Activated CD4-positive, alpha-beta T cell treated with anti-CD3 and anti-CD28 coated beads, Interleukin-2, amount 10 ng/mL, durations not matched to agents 24 days and 14 days (primary cell): ENCODE measurements at places on chromosomes 3 and 15.
A peak's percentile ranks its signal among the peaks of the same experiment; 100 is the strongest.

GRCh38 chr3:171122240-171122639, 95.7 kb upstream of the SLC2A2 start:
- no peaks in the 10 kb centered on the region for H3K4me1 ChIP-seq
- peaks cover 69% of the 10 kb centered on the region for H3K36me3 ChIP-seq
- DNase-seq = no peak
- no peaks in the 10 kb centered on the region for H3K27me3 ChIP-seq

DNA sequence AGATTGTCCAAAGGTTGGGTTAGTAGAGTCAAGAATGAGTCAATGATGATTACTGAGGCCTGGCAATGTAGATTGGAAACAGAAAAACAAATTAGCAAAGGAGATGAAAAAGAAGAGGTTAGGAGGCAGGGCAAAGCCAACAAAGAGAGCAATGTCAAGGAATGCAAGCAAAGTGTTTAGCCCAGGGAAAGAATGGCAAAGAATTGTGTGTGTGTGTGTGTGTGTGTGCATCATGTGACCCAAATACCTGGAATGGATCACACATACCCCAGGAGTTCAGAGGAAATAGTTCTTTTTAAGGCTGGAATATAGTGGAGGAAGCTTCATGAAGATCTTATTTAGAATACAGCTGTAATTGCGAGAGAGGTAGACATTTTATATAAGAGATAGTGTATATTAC, 831.7 kb upstream of the ARPP21 start:
- no peak overlapping the region for H3K4me3 ChIP-seq
- no peaks in the 10 kb centered on the region for H3K27me3 ChIP-seq

DNA sequence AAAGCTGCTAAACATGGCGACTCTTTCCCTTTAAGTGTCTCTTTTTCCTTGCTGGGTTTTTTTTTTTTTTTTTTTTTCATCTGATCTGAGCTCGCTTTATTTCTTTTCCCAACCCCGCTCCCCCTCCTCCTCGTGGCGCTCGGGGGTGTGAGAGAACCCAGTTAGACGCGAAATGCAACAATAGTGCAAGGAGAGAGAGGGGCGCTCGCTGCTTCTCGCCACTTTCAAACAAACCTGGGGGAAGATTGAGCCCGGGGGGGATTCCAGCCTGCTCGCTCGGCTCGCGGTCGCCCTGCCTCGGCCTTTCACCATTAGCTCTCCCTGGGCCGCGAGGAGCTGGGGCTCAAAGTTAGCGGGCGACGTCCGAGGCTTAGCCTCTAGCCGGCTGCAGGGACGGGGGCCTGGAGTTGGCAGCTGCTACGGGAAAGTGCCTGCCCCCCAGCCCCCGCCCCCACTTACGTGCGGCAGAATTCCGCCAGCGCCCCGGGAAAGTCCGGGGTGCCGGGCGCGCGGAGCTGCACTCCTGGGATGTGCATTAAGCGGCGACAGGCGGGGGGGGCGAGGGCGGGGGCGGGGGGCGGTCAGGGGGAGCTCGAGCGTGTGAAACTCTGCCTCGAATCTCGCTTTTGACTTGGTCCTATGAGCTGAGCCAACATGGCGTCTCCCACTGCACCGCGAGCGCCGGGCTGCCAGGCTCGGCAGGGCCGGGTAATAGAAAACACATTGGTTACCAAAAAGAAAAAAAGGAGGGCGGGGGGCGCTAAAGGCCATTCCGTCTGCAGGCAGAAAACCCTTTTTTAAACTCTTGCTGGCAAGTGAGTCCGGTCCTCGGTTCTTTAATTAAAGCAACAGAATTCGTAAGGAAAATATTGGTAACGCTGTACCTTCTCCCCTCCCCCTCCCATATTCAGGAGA, 10.4 kb downstream of the NR2F2 start:
- DNase-seq = peak; percentile 53
- H3K4me3 ChIP-seq = no peak overlapping the region
- peaks cover 6% of the 10 kb centered on the region for H3K36me3 ChIP-seq
- H3K4me1 ChIP-seq = peaks cover 2% of the 10 kb centered on the region
- peak overlapping the region; percentile 22 for H3K27ac ChIP-seq

DNA sequence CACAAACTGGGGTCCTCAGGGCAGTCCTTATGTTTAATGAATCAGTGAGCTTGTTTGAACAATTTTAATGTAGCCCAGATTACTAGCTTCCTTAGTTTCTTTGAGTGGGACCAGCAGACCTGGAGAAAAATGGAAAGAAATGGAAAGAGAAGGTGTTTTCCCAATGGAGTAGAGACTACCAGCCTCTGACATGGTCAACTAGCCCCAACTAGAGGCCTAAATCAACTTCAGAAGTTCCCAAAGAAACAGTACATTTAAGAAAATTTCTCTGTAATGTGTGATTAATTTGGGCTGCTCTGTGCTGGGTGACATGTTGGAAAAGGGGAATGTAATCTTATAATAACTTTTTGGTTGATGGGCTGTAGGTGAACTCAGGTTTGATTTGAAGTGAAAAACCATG, 310.9 kb downstream of the MFSD1 start:
- H3K27me3 ChIP-seq = no peaks in the 10 kb centered on the region
- H3K4me3 ChIP-seq = no peak overlapping the region
- no peak overlapping the region for H3K27ac ChIP-seq
- no peaks in the 10 kb centered on the region for H3K4me1 ChIP-seq

DNA sequence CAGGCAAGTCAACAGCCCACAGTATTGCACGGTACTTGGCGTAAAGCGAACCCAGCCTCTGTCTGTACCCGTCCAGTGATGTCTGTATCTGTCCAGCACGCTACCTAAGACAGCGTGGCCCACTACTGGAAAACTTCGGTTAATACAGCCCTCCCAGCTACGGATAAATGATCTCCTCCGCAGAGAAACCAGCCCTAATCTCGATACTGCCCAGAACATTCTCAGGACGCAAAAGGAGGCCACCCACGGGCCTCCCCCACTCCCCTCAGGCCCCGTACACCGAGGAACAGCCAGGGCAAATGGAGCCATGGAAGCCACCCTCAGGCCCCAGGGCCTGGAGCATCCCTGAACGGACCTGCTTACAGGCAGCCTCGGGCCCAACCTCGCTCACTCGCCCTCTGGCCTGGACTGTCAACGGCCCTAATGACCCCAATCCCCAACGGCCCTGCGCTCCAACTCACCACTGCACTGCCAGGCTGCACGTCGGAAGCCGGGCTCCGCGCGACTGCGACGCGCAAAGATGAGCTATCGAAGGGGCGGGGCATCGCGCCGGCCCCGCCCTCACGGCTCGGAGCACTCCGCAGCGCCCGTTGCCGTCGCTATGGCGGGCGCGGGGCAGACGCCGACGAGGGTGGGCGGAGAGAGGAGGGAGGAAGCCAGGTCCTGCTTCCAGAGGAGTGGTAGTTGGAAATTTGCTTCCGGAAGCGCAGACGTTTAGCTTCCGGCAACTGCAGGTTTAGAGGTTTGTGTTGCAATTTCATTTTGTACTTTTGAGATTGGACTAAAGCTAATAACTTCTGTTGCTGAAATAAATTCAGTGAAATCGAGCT, at the start of gene SKIC8:
Gene SKIC8, minus strand, starts transcription at position 509 of the 830 bp plus-strand sequence. CDS start 3,923 bp downstream, outside the sequence.
- peak; percentile 98 for DNase-seq
- peaks cover 9% of the 10 kb centered on the region for H3K36me3 ChIP-seq
- H3K4me1 ChIP-seq = peaks cover 22% of the 10 kb centered on the region

GRCh38 chr15:91867581-91868026, 14.1 kb downstream of the SLCO3A1 start:
- no peak overlapping the region for H3K27ac ChIP-seq
- H3K4me1 ChIP-seq = peaks cover 51% of the 10 kb centered on the region
- peaks cover 12% of the 10 kb centered on the region for H3K36me3 ChIP-seq
- peak overlapping the region; percentile 24 for H3K4me3 ChIP-seq

DNA sequence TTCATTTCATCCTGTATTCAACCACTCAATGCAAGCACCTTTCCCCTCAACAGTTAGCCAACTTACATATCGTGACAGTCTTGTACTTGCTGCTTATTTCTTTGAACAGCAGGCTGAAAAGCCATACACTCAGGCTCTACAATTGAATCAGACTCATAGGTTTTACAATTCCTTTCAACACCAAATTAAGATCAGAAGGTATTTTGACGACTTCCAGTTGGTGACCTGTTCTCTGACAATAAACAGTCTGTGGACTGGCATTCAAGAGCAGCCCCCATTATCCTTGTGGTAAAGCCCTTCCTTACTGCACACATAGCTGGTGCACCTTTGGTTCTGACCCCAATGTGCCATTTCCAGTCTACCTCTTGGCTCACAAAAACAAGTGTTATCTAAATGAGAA, 140.0 kb upstream of the MB21D2 start:
- H3K36me3 ChIP-seq = no peaks in the 10 kb centered on the region
- H3K4me1 ChIP-seq = no peaks in the 10 kb centered on the region
- H3K27ac ChIP-seq = no peak overlapping the region

- H3K4me1 ChIP-seq = peaks cover 18% of the 10 kb centered on the region
- no peak overlapping the region for H3K4me3 ChIP-seq
- no peak for DNase-seq
- H3K27ac ChIP-seq = no peak overlapping the region
- H3K27me3 ChIP-seq = no peaks in the 10 kb centered on the region
Measured at GRCh38 chr3:188231456-188231855, 77.5 kb downstream of the LPP start.

DNA sequence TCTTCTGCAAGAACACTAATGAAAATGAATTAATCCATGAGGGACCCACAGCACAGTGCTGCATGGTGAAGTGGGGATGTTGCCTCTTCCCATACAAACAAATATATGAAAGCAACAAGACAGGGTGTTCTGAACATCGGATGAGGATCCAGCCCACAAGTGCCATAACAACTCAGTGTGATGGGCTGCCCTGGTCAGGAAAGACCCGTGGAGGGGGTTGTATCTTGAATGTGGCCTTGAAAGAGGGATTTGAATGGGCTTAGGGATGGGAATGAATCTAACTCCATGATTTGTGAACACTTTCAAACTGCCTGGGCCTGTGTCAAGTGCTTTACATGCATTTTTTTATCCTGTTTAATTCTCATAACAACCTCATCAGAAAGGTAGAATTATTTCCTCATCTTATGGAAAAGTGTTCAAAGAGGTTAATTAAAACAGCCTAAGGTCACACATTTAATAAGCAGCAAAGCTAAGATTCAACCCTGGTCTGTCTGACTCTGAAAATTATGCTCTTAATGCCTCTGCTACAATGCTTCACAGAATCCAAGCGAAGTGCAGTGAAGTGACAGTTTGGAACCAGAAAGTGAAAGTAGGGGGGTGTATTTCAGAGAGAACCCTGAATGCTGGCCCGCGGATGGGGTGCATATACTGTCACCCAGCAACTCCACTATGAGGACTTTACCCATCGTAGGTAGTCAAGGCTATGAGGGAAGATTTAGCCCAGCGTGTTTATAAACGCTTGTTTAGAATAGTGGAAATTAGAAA, 65.6 kb upstream of the HEG1 start:
- H3K4me3 ChIP-seq = peak overlapping the region; percentile 12
- H3K4me1 ChIP-seq = peaks cover 51% of the 10 kb centered on the region
- H3K27ac ChIP-seq = peak overlapping the region; percentile 30
- DNase-seq = peak; percentile 81
- peaks cover 2% of the 10 kb centered on the region for H3K27me3 ChIP-seq
- peaks cover 3% of the 10 kb centered on the region for H3K36me3 ChIP-seq

GRCh38 chr3:46112296-46112695, 85.0 kb upstream of the XCR1 start:
- no peak overlapping the region for H3K4me3 ChIP-seq
- peaks cover 12% of the 10 kb centered on the region for H3K36me3 ChIP-seq
- no peaks in the 10 kb centered on the region for H3K27me3 ChIP-seq
- DNase-seq = no peak

DNA sequence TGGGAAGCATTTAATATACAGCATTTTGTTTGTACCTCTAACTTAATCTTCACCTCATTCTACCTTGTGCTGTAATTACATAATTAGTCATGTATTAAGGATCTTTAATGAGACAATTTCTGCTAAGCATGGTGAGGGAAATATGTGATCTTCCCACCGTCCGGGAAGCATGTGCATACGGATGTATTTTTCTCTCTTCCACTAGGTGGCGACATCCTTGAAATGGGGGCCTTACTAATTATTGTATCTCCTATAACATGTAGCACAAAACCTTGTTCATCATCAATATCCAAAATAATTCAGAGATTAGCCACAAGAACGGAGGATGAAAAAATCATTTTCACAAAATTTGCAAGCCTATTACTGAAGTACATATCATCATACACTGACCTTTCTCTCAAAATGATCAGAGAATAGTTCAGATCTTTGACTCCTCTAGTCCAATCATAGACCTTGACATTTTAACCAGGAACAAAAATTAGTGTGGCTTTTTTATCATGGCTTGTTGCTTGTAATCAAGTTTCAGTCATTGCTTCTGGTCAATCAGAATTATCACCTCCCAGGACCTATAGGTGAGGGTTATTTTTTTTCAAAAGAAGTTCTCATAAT, 148.9 kb upstream of the GBE1 start:
- H3K36me3 ChIP-seq = no peaks in the 10 kb centered on the region
- no peaks in the 10 kb centered on the region for H3K4me1 ChIP-seq
- peak; percentile 71 for DNase-seq

DNA sequence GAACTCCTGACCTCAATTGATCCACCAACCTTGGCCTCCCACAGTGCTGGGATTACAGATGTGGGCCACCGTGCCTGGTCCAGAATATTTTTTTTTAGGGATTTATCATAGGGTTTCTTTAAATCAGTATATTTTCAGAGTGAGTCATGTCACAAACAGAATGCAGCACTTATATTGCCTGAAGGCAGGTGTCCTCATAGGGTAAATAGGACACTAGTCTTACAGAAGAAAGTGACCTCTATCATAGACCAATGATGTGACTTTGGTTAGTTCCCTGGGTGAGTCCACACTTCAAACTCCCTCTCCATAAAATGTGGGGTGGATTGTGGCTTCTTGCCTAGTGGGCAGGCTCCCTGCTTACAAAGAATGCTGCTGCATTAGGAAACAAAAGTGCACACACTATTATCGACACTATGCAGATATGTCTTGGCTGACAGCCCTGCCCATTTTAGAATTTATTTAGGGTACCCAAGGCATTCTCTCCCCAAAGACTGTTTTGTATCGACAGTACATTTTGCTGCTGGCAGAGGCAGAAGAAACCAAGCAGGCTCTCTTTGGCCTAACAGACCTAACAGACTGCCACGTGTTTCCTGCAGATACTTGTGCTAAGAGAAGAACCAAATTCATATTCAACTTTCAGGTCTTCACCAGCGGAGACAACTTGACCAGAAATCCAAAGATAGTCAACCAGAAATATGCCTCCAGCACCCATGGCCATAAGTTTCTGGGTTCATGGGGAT, 125.0 kb downstream of the MOBP start:
- no peak overlapping the region for H3K27ac ChIP-seq
- no peaks in the 10 kb centered on the region for H3K36me3 ChIP-seq
- no peaks in the 10 kb centered on the region for H3K4me1 ChIP-seq
- peaks cover 2% of the 10 kb centered on the region for H3K27me3 ChIP-seq
- H3K4me3 ChIP-seq = no peak overlapping the region

GRCh38 chr3:105504440-105504951, 137.8 kb downstream of the ALCAM start:
- peaks cover 1% of the 10 kb centered on the region for H3K27me3 ChIP-seq
- no peaks in the 10 kb centered on the region for H3K4me1 ChIP-seq
- H3K36me3 ChIP-seq = no peaks in the 10 kb centered on the region
- DNase-seq = no peak
- no peak overlapping the region for H3K27ac ChIP-seq
